ENCODE measurements at places on chromosomes 13 and 19. TPM values are rescaled to one million over a fixed set of nuclear protein-coding genes. Genes with fewer than 3 reads are reported as not detected.

The PEAK3 gene
- total RNA-seq: not detected

The THOP1 gene
- total RNA-seq: 130 TPM

The TMEM59L gene
- 0.10 TPM for total RNA-seq

The CEACAM3 gene
- total RNA-seq: not detected

The ACP7 gene
- not detected for total RNA-seq

The ZIC2 gene
- total RNA-seq: under 0.01 TPM

The KIR3DL2 gene
- total RNA-seq: not detected

The IGFL1 gene
- total RNA-seq: not detected

The CEACAM6 gene
- not detected for total RNA-seq

The MYO1F gene
- under 0.01 TPM for total RNA-seq

The TRMT1 gene
- total RNA-seq: 43.1 TPM

The SLC6A16 gene
- total RNA-seq: 0.96 TPM

The GFY gene
- not detected for total RNA-seq

The LMTK3 gene
- 0.10 TPM for total RNA-seq

The ZNF555 gene
- 5.6 TPM for total RNA-seq

The PRSS57 gene
- not detected for total RNA-seq

The RXFP2 gene
- total RNA-seq: not detected

The MPND gene
- total RNA-seq: 8.8 TPM

The ATP11A gene
- 30.0 TPM for total RNA-seq

The ADM5 gene
- total RNA-seq: 0.98 TPM

The CEACAM4 gene
- total RNA-seq: not detected

The CDK8 gene
- total RNA-seq: 17.0 TPM

The SHC2 gene
- total RNA-seq: 15.4 TPM

The CCDC70 gene
- not detected for total RNA-seq

The CDX2 gene
- not detected for total RNA-seq

The C19orf73 gene
- 0.48 TPM for total RNA-seq

The CEACAM16 gene
- total RNA-seq: not detected

The ZNF418 gene
- 2.9 TPM for total RNA-seq

The CPB2 gene
- not detected for total RNA-seq

The MAP2K2 gene
- 241 TPM for total RNA-seq

The SIPA1L3 gene
- total RNA-seq: 32.2 TPM

The THSD8 gene
- not detected for total RNA-seq

The CEACAM18 gene
- total RNA-seq: not detected

The LGI4 gene
- 0.10 TPM for total RNA-seq

The CCL25 gene
- total RNA-seq: not detected

The C19orf81 gene
- not detected for total RNA-seq

The EHD2 gene
- total RNA-seq: 171 TPM

The FCHO1 gene
- total RNA-seq: 1.5 TPM

The PMIS2 gene
- not detected for total RNA-seq

The OR7C2 gene
- not detected for total RNA-seq

The LRFN3 gene
- total RNA-seq: 9.6 TPM

The PRR36 gene
- total RNA-seq: not detected

The VN1R2 gene
- total RNA-seq: not detected

The PSG5 gene
- total RNA-seq: 0.10 TPM

The TMEM86B gene
- total RNA-seq: 2.0 TPM

The WDR88 gene
- total RNA-seq: not detected

The CD209 gene
- total RNA-seq: not detected

The KLK12 gene
- not detected for total RNA-seq

The PKN1 gene
- 253 TPM for total RNA-seq

The TNNI3 gene
- total RNA-seq: not detected

All from vein endothelial cell (primary cell).